CD4-positive, alpha-beta T cell treated with Interleukin-21 for 1 hour (primary cell): ENCODE measurements at places on chromosomes 1 and 21.

DNA sequence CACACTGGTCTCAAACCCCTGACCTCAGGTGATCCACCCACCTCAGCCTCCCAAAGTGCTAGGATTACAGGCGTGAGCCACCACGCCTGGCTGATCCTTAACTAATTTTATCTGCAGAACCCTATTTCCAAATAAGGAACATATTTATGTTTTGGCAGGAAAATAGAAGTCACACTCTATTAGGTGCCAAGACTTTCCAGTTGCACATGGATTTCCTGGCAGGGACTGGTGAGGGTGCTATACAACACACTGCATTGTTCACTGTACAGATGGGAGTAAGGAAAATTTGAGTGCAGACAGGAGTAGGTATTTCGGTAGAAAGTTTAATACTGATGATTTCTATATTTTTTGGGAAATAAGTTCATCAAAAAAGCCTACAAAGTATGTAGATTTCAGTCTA lies 605.3 kb upstream of the B3GALT2 start:
- DNase-seq = no peak

GRCh38 chr1:207971331-207972219 lies 60.6 kb upstream of the CD34 start:
- DNase-seq = no peak

- no peak for DNase-seq
These were observed 71.8 kb upstream of the ECE1 start for GRCh38 chr1:21362096-21362495.

- no peak for DNase-seq
These were observed 926.8 kb downstream of the PLA2G4A start for GRCh38 chr1:187755536-187755935.

DNA sequence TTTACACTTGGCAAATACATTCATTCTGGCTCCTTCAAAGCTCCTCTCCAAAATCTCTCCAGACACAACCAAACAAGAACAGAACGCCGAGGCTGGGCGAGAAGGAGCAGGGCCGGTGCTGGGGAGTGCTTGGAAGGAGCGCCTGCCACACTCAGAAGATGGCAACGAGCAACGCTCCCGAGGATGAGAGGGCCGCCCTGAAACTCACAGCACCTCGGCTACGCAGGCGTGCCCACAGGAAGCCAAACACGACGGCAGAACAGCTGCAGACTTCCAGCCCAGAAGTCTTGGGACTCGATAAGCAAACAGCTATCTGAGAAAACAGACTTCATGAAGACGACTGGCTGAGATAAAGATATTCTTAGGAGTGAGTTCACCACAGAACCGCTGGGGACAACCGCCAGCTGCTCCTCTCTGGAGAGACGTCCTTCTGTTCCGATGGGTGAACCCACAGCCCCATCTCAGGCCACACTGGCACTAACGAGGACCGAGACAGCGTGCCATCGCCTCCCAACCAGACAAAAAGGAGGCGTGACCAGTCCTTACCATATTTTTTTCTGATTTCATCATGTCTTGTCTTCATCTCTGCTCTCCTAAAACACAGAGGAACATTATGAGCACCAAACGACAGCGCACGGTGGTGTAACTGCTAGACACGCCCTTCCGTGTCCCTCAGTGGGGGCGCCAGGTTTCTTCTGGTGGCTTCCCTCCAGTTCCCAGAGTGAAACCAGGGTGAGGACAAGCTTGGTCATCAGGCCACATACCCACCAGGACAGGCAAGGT lies 18.6 kb downstream of the PTTG1IP start:
- DNase-seq = no peak

DNA sequence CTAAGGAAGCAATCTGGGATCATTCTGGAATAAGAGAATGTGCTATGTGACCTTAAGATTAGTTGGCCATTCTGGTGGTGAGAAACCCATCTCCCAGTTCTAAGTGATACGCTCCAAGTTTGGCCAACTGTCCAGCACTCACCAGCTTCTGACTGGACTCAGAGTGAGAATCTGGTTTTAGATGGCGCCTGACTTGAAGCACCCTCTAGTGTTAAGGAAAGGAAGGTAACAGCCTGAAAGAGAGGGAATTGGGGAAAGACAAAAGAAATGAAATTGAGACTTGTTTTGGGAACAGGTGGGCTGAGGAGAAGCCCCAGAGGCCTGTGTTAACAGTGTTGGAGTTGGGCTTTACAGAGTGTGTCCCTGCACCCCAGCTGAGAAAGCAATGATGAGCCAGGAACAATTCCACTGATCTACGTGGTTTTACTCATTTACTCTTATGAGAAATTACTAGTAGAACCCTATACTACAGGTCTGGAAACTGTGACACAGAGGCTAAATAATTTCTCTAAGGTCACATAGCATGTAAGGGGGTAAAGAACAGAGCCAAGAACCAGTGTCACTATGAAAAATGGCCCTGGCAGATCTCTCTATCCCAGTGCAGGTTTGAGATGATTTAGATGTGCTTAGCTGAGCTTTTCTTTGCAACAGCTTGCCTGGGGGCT lies 9.3 kb upstream of the FCAMR start:
- no peak for DNase-seq

DNA sequence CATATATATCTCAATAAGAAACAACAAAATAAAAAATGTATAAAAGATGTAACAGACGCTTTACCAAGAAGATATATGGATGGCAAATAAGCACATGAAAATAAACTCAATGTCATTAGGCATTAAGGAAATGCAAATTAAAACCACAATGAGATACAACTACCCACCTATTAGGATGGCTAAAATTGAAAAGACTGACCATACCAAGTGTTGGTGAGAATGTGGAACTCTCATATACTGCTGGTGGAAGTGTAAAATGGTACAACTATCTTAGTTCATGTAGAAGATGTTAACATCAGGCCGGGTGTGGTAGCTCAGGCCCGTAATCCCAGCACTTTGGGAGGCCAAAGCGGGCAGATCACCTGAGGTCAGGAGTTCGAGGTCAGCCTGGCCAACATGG lies 42.3 kb upstream of the TTC22 start:
- no peak for DNase-seq

GRCh38 chr1:4838231-4838630 lies 183.8 kb downstream of the AJAP1 start:
- DNase-seq = no peak

DNA sequence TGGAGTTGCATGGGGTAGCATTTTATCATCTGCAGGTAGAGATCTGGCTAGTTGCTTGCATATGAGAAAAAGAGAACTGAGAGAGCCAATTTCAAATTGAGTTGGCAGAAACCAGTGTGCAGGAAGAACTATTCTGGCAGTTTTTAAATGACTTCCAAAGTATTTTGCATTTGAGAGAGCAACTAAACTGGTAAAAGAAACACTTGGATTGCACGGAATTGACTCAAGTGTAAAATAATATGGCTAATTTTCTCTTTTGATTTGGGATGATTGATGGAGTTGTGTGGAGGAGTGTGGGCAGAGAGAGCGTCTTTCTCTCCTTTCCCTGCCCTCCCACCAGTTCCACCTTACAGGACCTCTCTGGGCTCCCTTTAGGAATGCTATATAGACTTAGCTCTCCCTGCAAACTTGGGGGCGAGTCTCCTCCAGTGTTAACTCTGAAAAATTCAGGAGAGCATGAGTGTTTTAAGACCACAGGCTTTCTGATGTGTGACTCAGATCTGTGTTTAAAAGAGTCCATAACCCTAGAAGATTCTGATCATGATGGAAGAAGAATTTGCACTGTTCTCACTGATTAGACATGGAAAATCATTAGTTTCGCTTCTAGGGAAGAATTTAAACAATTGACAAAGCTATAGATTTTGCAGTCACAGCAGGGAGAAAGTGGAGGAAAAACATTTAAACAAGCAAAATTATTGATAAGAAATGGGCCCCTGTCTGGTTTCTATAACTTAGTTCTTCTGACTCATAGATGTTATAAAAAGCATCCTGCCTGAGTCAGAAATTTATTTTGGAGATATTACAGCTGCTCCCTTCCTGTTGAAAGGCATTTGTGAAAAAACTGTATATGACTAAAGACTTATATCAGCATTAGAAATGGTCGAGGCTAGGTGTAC lies 24.9 kb upstream of the CTBS start:
- DNase-seq = no peak

GRCh38 chr1:236072001-236072400 lies 7.1 kb upstream of the NID1 start:
- DNase-seq = no peak
